ENCODE measurements at places on chromosomes 13 and 19.
A peak's percentile ranks its signal among the peaks of the same experiment; 100 is the strongest.

GRCh38 chr19:50705422-50706019 lies 14.1 kb downstream of the SHANK1 start:
- peak; percentile 16 for DNase-seq

- DNase-seq: no peak
Measured at GRCh38 chr13:106095406-106095805, 440.1 kb downstream of the EFNB2 start.

DNA sequence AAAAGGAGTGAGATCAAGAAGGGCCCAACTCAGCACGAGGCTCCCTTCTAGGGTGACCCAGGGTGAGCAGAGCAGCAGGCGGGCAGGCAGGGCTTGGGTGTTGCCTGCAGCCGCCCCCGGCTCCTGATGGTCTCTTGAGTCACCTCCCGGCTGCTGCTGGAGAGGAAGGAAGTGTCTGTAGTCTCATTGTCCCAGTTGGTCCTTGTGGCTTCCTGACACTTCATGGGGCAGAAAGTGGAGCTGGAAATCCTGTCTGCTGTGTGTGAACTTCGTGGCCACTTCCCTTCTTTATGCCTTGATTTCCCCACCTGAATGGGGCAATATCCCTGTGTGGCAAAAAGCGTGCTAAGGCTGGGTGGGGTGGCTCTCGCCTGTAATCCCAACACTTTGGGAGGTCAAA lies 2.5 kb downstream of the MAP1S start:
- no peak for DNase-seq

DNA sequence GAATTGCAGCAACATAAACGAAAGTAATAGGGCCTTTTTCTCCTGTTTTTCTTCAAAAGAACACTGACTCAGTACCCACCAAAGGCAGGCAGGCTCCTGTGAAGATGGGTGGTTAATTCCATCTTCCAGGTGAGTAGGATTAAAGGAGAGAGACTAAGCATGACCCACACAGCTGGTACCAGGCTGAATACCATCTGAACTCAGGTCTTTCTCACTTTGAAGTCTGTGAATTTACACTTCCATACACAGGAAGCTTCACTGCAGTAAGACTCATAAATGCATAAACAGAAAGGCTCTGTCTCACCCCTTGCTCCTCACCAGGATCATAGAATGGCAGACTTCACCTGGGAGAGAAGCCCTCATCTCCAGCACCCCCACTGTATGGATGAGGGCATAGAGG lies 194.6 kb downstream of the KLF12 start:
- no peak for DNase-seq

- DNase-seq: no peak
Measured at GRCh38 chr19:47415953-47416642, 3.2 kb downstream of the MEIS3 start.

GRCh38 chr13:41054919-41055619 lies 6.2 kb upstream of the WBP4 start:
- DNase-seq: no peak

GRCh38 chr13:39025433-39025839 lies 12.5 kb downstream of the PROSER1 start:
- no peak for DNase-seq

GRCh38 chr13:95652821-95653220 lies 8.3 kb upstream of the DZIP1 start:
- no peak for DNase-seq

GRCh38 chr13:113995051-113995601 lies 21.2 kb upstream of the C13orf46 start:
- no peak for DNase-seq

DNA sequence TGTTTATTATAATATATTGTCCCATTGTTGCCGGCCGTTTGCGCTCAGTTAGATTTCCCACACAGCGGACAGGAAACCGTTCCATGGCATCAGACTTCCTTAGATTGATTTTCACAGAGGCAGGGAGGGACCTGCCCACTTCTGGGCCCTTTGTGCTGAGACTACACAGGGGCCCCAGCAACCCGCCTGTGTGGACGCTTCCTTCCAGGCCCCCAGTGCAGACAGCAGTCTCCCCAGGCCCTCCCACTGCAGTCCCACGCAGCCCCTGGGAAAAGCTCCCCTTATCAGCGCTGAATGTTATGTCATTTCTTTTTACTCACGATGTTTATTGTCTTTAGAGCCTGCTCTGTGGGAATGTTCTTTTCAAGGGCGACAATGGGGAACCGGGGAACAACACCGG lies 351.7 kb upstream of the ARGLU1 start:
- DNase-seq: no peak

- no peak for DNase-seq
Measured at GRCh38 chr13:50919277-50919676, 9.7 kb downstream of the RNASEH2B start.

- no peak for DNase-seq
Measured at GRCh38 chr13:48746821-48747220, 93.1 kb downstream of the CYSLTR2 start.

DNA sequence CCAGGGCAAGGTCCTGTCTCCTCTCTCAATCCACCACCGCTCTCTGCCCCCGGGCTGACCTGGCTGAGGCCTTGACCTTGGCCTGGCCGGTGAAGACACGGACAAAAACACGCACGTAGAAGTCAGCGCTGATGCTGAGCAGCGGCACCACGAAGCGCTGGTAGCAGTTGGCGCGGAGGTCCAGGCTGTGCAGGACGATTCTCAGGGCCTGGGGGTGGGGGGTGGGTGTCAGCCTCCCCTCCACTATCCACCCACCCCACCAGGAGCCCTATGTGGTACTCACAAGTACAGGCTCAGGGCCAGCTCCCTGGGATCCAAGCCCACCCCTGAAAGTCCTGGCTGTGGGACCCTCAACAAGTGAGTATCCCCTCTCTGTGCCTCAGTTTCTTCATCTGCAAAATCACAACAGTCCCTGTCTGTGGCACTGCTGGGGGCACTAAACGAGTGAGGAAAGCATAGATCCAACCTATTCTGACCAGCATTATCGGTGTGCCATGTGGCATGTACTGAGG lies 6.4 kb downstream of the TRMT1 start:
- DNase-seq: no peak

DNA sequence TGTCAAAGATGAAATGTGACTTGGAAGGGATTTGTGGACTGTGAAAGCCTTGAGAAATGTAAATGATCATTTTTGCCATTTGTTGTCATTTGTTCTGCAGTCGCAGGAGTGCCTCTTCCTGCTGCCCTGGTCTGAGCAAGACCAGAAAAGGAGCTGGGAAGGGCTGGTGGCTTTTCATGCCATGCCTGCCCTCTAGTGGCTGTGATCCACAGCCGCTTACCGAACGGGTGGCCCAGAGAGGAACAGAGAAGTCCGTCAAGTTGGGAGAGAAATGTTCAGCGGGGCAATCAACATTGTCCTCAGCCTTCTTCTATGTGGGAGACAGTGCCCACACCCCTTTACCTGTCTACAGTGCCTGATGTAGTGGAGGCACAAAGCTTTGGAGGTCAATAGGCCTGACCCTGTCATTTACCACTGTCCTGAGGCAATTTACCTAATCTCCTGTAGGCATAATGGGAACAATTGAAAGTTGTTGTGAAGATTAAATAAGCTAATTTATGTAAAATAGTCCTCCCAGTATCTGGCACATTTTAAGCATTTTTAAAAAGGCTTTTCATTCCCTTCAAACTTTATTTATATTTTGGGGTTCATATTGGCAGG lies 224.5 kb downstream of the B3GLCT start:
- DNase-seq: peak; percentile 57

- DNase-seq: peak; percentile 81
Measured at GRCh38 chr19:35153701-35154524, 622 bp upstream of the FXYD5 start.

DNA sequence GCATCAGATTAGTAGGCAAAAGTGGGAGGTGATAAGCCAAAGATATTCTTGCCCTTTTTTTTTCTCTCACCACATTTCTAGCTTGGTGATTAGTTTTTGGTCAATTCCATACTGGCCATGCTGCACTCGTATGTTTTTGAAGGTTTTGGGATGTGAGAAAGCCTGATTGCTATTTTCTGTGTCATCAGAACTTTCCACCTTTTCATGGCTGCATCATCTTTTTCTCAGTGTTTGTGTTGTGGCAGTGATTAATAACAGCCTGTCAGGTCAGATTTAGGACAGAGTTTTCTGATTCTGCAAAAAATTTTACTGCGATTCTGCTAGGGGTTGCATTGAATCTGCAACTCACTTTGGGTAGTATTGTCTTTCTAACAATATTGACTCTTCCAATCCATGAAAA lies 32.9 kb downstream of the PSG1 start:
- DNase-seq: no peak

- no peak for DNase-seq
Measured at GRCh38 chr19:44741258-44741731, 7.2 kb upstream of the BCL3 start.

DNA sequence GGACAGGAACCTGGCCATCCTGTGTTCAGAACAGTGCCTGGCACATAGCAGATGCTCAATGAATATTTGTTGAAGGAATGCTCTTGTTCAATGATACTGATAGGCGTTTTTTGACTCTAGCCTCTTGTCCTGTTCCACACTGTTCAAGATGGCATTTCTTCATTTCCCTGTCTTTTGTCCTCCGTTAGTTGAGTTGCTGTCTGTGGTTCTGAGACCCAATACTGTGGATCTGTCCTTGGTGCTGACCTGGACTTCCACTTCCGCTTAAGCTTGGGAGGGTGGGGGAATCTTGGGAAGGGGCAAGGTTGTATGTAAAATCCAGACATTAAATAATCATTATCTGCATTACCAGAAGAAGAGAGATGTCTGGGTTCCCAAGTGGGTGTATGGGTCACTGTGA lies 8.3 kb upstream of the KCNN4 start:
- no peak for DNase-seq

GRCh38 chr19:11736696-11737095 lies 2.0 kb downstream of the ZNF823 start:
- DNase-seq: no peak

GRCh38 chr13:58978331-58978730 lies 1185.4 kb downstream of the DIAPH3 start:
- no peak for DNase-seq

DNA sequence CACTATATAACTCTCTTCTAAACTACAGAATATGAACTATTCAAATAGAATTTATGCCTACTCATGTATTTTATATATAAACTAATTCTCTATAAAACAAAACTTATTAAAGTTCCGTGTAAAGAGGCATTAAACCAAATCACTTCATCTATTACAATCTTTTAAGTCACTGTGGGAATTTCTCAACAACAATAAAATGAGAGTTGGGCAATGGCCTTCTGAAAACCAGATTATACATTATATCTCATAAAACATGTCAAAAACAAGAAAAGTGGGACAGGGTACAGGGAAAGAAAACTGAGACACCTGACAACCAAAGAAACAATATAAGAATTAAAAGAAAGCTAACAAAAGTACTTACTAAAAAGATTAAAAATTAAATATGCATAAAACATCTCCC lies 145.2 kb downstream of the DIAPH3 start:
- DNase-seq: no peak

DNA sequence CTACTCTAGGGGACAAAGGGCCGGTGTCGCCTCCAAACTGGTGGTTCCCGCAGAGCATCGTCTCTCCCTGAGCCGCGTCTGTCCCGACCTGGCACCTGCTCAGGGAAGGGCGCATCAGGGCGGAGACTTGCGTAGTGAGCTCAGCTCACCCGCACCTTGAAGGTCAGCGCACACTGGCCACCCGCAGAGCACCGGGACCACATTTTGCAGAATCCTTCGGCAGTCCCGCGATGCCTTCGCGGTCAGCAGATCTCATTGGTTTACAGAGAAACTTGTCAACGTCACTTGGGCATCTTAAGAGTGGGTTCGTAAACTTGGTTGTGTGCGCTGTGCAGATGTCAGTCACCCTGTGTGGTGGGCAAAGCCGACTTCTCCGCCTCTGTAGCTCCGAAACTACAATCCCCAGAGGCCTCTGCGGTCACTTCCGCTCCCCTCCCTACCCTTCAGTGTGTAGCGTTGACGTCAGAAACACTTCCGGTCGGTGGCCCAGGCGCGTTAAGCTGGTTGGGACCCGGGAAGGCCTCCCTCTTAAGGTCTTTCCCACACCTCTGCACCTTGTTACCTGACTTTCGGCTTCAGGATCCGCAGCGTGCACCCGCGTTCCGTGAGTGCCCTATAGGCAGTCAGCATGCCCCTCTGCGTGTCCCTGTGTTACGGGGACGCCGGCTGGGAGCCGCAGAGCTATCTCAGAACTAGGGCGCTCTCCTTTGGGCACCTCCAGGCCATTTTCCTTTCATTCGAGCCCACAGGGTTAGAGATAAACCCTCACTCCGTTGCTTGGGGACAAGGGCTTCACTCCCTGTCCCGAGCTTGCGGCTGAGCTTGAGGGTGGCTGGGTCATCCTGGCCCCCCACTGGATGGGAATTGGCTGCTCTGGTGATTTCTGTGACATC lies 36.5 kb upstream of the ZNF527 start:
- DNase-seq: peak; percentile 86

DNA sequence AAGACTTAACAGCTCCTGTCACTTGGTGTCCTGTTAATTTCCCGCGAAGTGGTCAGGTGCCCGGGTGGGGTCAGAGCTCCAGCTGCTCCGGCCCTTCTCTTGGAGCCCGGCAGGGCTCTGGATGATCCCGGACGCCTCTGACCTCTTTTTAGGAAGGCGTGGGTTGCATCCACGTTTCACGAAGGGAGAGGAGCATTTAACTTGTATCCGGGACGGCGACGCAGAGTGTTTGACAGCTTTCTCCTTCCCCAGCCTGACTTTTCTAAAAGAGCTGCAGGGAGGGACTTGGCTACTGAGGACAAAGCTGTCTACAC lies 656 bp downstream of the ZNF155 start:
- DNase-seq: no peak

- peak; percentile 75 for DNase-seq
Measured at GRCh38 chr19:41872775-41873647, 4.1 kb upstream of the CD79A start.

DNA sequence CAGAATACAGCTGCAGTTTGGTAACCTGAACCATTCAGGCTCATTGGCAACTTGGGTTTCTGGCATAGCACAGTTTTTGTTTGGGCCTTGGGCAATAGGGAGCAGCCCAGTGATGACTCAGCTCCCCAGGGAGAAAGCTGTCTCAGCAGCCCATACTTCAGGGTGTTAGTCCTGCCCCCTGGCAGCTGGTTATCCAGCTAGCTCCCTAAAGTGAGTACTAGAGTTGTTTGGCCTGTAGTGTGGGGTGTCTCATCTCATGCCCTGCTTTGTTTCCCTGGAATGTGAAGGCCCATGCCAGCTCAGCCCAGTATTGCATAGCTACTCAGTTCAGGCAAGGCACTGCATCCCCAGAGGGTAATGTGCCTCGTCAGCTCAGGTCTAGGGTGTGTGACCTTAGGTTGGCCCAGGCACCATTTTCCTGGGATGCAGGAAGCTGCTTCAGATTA lies 18.2 kb upstream of the ZNF543 start:
- no peak for DNase-seq

DNA sequence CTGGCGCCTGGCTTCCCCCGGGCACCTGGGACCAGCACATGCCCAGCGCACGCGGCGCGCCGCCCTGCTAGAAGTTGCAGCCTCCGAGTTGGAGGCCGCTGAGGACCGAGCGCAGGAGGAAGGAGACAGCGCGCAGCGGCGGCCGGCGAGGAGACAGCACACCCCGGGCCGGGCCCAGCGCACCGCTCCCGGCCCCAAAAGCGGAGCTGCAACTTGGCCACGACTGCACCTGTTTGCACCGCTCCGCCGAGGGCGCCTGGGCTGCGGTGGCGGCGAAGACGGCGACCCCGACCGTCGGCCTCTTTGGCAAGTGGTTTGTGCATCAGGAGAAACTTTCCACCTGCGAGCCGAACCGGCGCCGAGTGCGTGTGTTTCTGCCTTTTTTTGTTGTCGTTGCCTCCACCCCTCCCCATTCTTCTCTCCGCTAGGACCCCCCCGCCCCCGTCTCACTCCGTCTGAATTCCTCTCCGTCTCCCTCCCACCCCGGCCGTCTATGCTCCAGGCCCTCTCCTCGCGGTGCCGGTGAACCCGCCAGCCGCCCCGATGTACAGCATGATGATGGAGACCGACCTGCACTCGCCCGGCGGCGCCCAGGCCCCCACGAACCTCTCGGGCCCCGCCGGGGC lies at the start of gene SOX1:
TSS of gene SOX1 (plus strand) at position 34 of the 626 bp plus-strand sequence. CDS start at position 544, 510 bp downstream.
- DNase-seq: no peak

All from activated naive CD4-positive, alpha-beta T cell treated with Interleukin-2 at 50 U/mL for 16 hours (primary cell).